ENCODE measurements at places on chromosomes 12 and 14.

DNA sequence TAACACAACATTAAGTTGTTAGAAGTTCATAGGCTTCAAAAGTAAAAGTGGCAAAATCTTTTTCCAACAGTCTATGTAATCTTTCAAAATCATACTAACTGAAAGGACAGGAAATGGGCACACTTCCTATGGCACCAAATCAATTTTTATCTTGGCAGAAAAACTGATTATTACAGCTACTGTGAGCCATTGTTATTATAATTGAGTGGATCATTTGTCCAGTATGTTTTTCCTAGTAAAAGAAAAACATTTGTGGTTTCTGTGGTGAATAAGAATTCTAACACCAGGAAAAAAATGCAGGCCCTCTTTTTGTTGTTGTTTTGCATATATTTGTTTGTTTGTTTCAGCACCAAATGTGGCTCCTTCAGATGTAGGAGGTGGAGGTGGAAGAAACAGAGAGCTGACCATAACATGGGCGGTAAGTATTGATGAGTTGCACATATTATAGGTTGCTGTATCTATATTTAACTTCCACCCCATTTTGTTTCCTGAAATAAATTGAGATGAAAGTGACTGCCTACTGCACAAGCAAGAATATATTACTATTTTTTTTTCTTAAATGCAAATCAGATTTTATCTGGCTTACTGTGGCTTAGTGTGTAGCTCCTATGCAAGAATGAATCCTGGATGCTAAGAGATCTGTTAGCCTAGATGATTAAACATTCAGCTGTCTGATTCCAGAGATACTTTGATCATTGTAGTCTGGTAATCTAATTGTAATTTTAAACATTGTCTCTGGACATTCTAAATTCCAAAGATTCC, 174.1 kb upstream of the PDZRN4 start:
- no peak for DNase-seq

DNA sequence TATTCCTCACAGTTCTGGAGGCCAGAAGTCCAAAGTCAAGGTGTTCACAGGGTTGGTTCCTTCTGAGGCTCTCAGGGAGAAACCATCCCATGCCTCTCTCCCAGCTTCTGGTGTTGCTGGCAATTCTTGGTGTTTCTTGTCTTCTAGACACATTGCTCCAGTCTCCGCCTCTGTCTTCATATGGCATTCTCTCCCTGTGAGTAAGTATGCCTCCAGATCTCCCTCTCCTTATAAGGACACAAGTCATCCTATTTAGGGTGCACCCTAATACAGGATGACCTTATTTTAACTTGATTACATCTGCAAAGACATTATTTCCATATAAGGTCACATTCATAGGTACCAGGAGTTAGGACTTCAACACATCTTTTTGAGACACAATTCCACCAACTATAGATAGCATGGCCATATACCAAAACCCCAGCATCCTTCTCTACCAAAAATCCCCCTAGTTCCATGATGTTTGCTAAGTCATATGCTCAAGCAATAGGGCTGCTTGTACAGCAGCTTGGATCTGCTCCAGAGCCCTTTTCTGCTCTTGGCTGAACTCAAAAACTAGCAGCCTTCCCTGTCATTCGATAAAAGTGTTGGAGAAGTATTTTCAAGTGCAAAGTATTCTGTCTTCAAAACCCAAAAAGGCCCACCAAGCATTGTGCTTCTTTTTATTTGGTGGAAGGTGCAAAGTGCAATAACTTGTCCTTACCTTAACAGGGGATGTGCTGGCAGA, 79.2 kb upstream of the CMKLR1 start:
- DNase-seq: no peak

DNA sequence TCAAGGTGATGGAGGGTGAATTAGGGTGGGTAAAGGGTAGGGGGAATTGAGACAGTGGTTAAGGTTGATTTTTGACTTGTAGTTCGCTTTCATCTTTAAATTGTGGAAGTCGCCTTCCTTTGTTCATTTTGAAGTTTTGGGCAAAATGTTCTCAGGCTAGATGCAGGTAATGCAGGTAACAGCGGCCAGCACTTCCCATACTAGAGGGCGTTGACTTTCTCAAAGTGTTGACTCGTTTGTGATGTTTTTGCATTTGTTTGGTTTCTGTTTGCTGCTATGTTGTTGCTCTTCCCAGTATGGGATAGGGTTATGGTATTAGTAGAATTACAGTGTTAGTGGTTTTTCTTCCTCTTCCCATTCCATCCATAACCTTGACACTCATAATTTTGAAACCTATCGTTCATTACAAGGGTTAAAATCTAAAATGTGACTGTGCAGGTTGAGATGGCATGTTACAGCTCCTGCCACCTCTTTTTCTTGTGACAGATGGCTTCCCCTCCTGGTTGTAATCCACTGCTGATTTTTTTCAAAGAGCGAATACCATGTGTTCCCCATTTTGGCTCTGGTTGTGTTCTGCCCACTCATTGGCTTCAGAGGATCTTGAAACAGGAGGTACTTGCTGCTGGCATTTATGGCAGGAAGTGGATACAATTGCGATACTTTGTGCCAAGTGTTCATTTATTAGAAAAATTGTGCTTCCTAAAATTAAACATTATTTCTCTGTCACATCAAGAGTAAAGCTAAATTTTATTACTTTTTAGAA, 57.1 kb downstream of the ERC1 start:
- DNase-seq: peak; percentile 84

DNA sequence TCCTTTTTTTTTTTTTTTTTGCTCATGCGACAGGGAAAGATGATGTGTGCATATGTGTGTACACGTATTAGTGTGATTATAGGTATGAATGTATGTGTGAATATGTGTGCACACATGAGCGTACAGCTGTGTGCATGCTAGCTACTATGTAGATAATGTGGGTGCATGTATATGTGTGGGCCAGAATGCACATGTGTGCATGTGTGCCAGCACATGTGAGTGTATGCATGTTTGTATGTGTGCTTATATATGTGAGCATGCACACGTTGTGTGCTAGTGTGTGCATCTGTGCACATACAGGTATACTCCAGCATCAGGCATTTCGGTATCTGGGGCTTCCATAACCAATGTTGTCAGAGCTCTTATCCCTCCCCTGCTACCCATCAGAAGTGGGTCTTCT, 541.1 kb downstream of the AACS start:
- no peak for DNase-seq

DNA sequence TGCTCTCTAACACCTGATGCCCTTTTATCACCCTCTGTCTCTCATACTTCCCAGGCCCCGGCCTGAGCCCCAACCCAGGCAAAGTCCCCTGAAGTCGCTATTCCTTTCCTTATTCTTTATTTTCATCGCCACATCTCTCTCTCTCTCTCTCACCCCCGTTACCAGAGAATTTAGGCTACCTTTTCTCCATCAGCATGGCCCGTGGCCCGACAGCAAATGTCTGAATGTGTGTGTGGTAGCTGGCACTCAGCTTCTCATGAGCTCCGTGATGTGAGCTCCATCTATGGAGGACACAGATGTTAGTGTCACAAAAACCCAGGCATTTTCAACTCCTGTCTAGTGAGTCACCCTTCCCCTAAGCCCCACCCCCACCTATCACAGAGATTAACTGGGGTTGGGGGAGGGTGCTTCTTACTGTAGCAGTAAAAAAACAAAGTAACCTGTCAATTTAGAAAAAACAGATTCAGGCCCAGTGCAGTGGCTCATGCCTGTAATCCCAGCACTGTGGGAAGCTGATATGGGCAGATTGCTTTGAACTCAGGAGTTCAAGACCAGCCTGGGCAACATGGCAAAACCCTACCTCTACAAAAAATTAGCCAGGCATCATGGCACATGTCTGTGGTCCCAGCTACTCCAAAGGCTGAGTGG, 53.8 kb downstream of the VCPKMT start:
- peak; percentile 63 for DNase-seq

DNA sequence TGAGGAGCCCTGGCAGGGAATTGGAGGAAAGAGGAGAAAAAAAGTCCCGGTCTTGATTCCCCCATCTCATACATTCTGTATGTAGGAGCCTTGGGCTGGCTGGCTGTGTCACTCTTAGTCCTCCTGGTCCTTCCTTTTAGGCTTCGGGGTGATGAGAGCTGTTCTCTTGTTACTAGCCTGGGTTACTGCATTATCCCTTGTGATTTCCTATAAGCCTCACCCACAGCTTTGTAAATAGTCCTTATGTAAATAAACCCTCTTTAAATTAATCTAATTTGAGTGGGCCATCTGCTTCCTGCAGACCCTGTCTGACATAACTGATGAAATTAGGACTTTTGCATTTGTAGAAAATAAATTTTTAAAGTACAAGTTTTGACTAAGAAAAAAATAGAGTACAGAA, 19.2 kb downstream of the DNM1L start:
- no peak for DNase-seq

DNA sequence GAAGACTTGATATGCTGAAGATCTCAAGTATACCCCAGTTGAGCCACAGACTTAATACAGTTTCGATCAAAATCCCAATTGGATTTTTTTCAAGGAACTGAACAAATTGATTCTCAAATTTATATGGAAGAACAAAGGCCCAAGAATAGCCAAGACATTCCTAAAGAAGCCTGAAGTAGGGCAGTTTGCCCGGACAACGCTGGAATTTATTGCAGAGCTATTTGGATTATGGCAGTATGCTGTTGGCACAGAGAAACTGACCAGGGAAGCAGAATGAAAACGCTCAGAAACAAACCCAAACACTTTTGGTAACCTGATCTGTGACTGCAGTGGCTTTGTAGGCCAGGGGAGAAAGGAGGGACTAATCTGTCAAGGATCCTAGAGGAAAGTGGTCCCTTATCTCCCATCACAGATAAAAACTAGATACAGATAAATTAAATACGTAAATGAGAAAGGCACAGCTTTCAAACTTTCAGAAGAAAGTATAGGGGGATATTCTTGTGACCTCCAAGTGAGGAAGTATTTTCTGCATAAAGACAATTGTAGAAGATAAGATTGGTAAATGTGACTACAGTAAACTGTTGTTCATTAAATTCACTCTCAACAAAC, 35.9 kb upstream of the GSC start:
- no peak for DNase-seq

DNA sequence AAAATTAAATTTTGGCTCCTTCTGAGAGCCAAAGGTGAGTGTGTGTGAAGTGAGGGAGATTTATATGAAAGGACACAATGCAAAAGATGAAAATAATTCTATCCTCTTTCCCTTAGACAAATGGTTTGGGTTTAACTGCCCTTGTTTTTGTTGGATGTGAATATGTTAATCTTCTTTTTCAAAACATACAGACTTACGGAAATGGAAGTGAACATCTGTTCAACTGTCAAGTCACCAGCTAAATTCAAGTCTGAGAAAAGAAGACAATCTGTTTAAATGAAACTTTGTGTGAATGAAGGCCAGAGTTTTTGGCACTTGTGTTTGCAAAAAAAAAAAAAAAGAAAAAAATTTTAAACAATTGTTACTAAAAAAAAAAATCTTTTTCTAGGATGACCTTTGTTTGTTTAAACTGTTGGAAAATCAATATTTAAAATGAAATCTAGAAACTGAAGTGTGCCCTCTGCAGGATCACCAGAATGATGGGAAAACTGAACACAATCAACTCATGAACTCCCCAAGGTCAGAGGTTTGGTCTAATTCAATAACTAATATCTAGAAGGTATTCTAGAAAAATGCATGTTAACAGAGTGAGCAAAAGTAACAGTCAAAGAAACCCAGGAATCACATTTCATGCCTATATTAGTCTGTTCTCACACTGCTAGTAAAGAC, 448.8 kb downstream of the FLRT2 start:
- no peak for DNase-seq

DNA sequence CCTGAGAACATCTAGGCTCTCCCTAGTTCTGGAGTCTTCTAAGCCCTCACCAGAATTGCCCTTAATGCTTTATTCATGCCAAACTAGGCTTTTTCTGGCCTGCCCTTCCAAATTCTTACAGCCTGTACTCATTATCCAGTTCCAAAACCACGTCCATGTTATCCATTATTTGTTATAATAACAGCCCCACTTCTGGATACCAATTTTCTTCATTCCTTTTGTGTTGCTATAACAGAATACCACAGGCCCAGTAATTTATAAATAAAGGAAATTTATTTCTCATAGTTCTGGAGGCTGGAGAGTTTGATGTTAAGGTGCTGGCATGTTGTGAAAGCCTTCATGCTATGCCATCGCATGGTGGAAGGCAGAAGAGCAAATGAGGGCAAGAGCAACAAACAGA, 68.0 kb upstream of the AMIGO2 start:
- no peak for DNase-seq

DNA sequence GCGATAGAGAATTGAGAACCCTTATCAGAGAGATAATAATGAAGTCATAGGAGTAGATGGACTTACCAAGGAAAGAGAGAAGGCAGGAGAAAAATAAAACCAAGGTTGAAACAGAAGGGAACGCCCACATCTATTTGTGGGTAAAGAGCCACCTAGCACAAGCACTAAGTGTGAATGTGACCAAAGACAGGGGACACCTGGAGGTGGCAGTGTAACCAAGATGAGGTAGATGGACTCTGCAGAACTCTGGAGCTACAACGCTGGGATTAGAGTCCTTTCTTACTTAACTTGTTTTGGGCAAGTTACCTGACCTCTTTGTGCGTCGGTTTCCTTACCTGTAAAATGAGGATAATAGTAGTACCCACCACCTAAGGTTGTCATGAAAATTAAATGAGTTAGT, 101.9 kb downstream of the SLC5A8 start:
- DNase-seq: no peak

DNA sequence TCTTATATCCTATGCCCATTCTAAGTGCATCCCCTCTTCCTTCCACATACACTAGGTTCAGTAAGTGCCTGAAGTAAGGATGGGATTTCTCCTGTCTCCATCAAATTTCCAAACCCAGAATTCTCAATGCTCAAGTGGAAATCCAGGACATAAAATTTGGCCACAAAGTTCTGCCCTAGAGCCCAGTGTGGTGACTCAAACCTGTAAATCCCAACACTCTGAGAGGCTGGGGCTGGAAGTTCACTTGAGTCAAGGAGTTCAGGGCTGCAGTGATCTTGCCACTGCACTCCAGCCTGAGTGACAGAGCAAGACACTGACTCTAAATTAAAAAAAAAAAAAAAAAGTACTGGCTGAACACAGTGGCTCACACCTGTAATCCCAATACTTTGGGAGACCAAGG, 4.5 kb upstream of the ARF3 start:
- DNase-seq: no peak

- DNase-seq: peak; percentile 58
Measured at GRCh38 chr14:35818346-35819115, 7.6 kb upstream of the BRMS1L start.

DNA sequence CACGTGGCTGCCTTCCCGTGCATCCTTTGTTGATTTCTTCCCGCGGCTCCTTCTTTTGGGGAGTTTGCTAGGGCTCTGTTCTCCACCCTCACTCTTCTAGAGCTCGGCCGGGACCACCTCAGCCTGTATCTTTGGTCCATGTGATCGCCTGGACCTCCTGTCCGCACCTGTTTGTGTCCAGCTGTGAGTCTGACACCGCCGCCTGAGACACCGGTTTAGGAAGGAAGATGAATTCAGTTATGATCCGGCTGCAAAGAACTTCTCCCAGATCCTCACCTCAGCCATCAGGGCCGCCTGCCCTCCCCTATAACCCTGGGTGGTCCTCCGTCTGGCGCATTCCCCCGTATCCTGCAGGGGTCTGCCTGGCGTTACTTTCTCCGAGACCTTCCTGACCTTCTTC, 690 bp upstream of the TDRD9 start:
- no peak for DNase-seq

- DNase-seq: peak; percentile 85
Measured at GRCh38 chr12:104303538-104304151, at the start of gene EID3. EID3 (plus strand) TSS chr12:104303739; CDS start chr12:104303935, 196 bp downstream.
